ENCODE measurements at places on chromosomes 7 and 10.

GRCh38 chr7:126635545-126635944, 617.2 kb downstream of the GRM8 start:
- DNase-seq, result no peak

DNA sequence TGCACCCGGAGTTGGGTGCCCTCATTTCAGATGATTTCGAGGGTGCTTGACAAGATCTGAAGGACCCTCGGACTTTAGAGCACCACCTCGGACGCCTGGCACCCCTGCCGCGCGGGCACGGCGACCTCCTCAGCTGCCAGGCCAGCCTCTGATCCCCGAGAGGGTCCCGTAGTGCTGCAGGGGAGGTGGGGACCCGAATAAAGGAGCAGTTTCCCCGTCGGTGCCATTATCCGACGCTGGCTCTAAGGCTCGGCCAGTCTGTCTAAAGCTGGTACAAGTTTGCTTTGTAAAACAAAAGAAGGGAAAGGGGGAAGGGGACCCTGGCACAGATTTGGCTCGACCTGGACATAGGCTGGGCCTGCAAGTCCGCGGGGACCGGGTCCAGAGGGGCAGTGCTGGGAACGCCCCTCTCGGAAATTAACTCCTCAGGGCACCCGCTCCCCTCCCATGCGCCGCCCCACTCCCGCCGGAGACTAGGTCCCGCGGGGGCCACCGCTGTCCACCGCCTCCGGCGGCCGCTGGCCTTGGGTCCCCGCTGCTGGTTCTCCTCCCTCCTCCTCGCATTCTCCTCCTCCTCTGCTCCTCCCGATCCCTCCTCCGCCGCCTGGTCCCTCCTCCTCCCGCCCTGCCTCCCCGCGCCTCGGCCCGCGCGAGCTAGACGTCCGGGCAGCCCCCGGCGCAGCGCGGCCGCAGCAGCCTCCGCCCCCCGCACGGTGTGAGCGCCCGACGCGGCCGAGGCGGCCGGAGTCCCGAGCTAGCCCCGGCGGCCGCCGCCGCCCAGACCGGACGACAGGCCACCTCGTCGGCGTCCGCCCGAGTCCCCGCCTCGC, at the start of gene EGFR:
EGFR (plus strand) TSS at position 657 of the 830 bp plus-strand sequence. CDS start 261 bp downstream, outside the sequence.
- no peak for DNase-seq

GRCh38 chr7:27198871-27199801, 755 bp downstream of the HOXA13 start:
- DNase-seq, result no peak

GRCh38 chr7:64951250-64951848, 39.5 kb downstream of the ZNF117 start:
- DNase-seq, result no peak

DNA sequence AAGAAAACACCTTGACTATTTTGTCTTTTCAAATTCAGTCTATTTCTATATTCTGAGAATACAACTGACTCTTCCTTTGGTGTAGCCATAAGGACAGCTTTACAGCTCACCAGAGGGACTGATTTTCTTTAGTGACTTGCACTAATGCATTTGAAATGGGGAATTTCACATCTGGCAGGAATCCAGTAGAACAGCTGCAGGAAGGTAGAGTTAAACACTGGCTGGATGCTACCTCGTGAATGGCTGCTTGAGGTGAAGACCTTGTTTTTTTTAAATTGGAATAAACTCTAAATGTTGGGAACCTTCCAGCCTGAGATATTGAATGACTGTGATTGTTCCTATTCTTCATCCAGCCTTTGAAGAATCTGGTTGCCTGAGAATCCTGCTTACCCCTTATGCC, 139.5 kb upstream of the STK17A start:
- no peak for DNase-seq
